ENCODE measurements at places on chromosomes 2 and 18.

DNA sequence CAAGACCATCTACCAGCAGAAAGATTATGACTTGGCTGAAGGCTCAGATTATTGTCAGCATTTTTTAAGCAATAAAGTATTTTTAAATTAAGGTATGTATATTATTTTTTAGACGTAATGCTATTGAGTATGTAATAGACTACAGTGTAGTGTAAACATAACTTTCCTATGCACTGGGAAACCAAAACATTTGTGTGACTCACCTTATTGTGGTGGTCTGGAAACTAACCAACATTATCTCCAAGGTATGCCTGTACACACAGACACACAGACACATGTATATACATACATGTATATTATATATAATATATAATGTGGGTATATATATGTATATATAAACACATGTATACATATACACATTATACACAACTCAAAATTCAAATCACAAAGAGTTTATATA, 9.1 kb upstream of the TMEFF2 start:
- DNase-seq, result no peak

DNA sequence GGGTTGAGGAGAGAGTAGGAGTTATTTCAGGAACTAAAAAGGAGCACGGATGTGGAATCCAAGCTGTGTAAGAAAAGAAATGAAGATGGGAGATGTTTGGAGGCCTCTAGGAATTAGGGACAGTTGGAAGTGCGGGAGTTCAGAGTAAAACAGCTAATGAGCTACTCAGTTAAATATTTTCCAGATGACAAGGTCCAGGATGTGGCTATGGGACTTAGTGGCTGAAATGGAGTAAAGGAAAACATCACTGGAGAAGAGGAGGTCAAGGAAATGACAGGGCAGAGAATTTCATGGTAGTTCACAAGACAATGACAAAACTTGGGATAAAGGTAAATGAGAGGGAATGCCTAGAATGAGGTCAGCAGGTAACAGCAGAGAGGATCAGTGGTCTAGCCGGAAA, 13.0 kb downstream of the GPR155 start:
- no peak for DNase-seq

GRCh38 chr2:40658941-40659340, 207.1 kb upstream of the SLC8A1 start:
- no peak for DNase-seq

GRCh38 chr2:163800951-163801381, 65.2 kb upstream of the FIGN start:
- peak; percentile 24 for DNase-seq

GRCh38 chr2:56299171-56299691, 115.4 kb downstream of the CCDC85A start:
- DNase-seq, result no peak

DNA sequence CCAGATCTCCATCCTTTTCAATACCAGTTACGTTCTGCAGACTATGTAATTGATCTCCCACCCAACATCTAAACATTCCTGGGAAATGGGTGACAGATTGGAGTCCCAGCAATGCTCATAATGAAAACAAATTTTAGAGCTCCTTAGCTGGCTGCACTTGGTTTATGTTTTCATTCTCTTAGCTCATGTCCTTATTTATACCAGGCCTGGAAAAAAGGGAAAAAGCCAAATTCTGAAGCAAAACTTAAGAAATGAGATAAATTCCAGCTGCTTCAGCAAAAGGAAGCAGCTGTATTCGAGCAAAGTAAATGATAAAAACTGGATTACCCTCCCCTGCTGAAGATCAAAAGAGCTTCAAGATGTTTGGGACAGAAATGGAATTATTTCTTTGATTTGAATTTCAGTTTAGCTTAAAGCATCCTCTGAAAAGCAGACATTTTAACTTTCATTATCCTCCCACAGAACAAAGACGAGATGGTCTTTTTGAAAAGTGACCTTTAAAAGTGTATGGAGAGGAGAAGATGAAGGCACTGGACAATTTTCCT, 196.5 kb upstream of the THUMPD2 start:
- DNase-seq, result no peak

DNA sequence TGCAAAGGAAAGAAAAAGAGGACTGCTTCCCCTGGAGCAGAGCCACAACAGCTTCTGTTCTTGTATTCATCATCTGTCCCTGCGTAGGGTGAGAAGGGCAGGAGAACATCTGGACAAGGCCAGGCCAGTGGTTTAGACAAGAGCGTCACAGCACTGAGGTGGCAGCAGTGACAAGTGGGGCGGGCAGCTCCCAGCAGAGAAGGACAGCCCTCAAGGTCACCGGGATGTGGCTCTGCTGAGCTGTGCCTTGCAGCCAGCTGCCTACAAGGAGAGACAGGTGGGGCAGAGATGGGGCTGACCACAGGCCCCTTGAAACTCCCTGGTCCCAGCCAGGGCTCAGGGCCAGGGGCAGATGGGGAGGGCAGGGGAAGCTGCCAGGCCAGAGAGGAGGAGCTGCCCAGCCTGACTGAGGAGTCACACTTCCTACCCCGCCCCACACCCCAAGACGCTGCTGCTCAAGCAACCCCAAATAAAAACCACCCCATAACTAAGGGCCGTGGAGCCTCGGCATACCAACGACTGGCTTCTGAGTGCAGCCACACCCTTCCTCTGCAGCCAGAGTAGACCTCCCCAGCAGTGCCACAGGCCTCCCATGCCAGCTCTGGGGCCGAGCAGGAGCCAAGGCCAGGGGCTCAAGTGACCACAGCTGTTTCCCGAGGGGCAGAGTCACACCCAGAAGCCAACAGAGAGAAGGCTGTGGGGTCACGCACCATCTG, 5.4 kb downstream of the RAB11FIP5 start:
- peak; percentile 74 for DNase-seq

GRCh38 chr2:42036413-42036812, 11.4 kb upstream of the PKDCC start:
- DNase-seq, result no peak

GRCh38 chr2:67719351-67719750, 322.2 kb downstream of the ETAA1 start:
- DNase-seq, result no peak

- DNase-seq, result no peak
Measured at GRCh38 chr2:143725400-143725799, 596.2 kb downstream of the ARHGAP15 start.

GRCh38 chr2:65388051-65388531, 44.3 kb downstream of the SPRED2 start:
- no peak for DNase-seq

DNA sequence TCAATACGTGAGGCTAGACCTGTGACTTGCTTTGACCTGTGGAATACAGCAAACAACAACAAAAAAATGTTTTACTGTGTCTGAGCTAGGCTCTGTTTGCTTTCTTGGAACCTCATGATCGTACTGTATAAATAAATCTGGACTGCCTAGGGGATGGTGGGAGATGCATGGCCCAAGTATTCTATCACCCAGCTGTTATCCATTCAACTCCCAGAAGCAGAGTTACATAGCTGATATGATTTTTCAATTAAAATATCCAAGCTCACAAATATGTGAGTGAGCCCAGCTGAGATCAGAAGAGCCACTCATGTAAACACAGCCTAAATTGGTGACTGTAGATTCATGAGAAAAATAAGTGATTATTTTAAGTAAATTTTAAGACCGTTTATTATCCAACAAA, 154.1 kb upstream of the THUMPD2 start:
- DNase-seq, result no peak

Measured in SHP77 (cell line).